ENCODE measurements at places on chromosomes 1 and 21. TPM values are rescaled to one million over a fixed set of nuclear protein-coding genes. Genes with fewer than 3 reads are reported as not detected.

The CCDC181 gene
- total RNA-seq, result not detected

The CMPK1 gene
- total RNA-seq, result 106 TPM

The CFHR2 gene
- not detected for total RNA-seq

The FCRLB gene
- 0.33 TPM for total RNA-seq

The ATP6V0B gene
- 52.0 TPM for total RNA-seq

The ST6GALNAC5 gene
- not detected for total RNA-seq

The ZNF683 gene
- total RNA-seq, result 10.9 TPM

The ATP1A2 gene
- not detected for total RNA-seq

The ALPL gene
- not detected for total RNA-seq

The ARHGEF16 gene
- total RNA-seq, result not detected

The CELA2B gene
- not detected for total RNA-seq

The LCE3D gene
- not detected for total RNA-seq

All from CD8-positive, alpha-beta T cell (primary cell).